Mucosa of gallbladder (tissue), 1 donor: ENCODE measurements at places on chromosomes 7 and 10. TPM values are rescaled to one million over a fixed set of nuclear protein-coding genes. Genes with fewer than 3 reads are reported as not detected.

SHOC2 gene
- total RNA-seq = 75.1 TPM

IDI2 gene
- total RNA-seq = not detected

NANOS1 gene
- 0.60 TPM for total RNA-seq

PLEKHS1 gene
- 0.75 TPM for total RNA-seq

GIMAP7 gene
- 16.9 TPM for total RNA-seq
